ENCODE measurements at places on chromosomes 5 and 9.

DNA sequence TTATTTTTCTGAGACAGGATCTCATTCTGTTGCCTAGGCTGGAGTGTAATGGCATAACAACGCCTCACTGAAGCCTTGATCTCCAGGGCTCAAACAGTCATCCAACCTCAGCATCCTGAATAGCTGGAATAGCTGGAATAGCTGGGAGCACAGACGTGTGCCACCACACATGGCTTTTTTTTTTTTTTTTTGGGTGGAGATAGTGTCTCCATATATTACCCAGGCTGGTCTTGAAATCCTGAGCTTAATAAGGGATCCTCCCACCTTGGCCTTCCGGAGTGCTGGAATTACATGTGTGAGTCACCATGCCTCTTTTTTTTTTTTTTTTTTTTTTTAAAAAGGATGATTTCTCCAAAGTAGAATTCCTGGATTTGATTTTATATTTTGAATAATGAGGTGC, 60.7 kb downstream of the NSD1 start:
- DNase-seq: no peak

GRCh38 chr5:60945813-60946187, 795 bp downstream of the NDUFAF2 start:
- peak; percentile 26 for DNase-seq

DNA sequence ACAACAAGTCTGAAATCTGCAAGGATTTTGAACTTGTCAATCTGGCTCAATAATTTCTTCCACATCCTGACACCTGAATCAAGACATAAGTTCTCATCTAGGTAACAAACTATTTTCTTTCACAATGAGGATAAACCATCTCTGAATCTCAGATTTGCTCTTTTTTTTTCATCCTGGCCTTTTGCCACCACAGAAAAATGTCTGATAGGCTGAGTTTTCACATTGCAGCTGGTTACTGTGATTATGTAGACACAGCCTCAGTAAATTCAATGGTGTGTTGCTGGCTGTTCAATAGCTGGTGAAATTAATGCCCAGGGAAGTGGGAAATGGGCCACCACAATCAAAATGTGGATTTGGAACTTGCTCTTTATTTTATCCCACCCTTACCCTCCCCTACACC, 2.8 kb upstream of the ADRA1B start:
- no peak for DNase-seq

GRCh38 chr5:90802474-90803317, 244.1 kb downstream of the ADGRV1 start:
- DNase-seq: peak; percentile 30

GRCh38 chr9:97431044-97431441, 19.1 kb downstream of the TDRD7 start:
- no peak for DNase-seq

- DNase-seq: no peak
Measured at GRCh38 chr5:34833976-34834793, 4.8 kb upstream of the TTC23L start.
